ENCODE measurements at places on chromosomes 11 and 22.

DNA sequence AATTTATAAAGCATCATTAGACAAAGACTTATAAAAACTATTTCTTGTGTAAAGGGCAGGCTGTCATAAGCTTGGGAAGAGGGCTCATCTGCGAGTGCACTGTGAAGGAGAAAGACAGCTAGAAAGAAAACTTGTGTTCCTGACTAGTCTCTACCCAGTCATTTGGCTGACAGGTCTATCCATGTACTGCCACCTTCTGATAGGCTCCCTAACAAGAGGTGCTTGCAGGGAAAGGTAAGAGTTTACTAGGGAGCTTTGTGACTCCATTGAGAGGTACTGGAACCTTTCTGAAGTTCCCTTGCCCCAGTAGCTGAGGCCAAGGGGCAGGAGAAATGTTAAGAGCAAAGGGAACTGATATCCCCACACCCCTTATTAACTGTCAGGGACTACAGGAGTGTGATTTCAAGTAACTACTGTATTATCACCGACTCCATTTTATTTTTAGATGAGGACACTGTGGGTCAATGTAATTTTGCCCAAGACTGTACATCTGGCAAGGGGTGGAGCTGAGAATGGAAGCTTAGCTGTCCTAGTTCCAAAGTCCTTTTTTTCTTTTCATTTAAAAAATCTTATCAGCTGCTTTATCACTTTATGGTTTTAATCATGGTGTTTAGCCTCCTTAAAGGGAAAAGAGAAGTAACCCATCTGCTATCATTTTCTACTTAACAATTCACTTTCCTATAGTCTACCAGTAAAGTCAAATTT lies 129.4 kb downstream of the ARHGAP20 start:
- DNase-seq, result no peak

- DNase-seq, result no peak
These were observed 231.7 kb upstream of the NARS2 start for GRCh38 chr11:78806214-78807004.

GRCh38 chr11:109914038-109914437 lies 179.2 kb upstream of the ZC3H12C start:
- DNase-seq, result no peak

DNA sequence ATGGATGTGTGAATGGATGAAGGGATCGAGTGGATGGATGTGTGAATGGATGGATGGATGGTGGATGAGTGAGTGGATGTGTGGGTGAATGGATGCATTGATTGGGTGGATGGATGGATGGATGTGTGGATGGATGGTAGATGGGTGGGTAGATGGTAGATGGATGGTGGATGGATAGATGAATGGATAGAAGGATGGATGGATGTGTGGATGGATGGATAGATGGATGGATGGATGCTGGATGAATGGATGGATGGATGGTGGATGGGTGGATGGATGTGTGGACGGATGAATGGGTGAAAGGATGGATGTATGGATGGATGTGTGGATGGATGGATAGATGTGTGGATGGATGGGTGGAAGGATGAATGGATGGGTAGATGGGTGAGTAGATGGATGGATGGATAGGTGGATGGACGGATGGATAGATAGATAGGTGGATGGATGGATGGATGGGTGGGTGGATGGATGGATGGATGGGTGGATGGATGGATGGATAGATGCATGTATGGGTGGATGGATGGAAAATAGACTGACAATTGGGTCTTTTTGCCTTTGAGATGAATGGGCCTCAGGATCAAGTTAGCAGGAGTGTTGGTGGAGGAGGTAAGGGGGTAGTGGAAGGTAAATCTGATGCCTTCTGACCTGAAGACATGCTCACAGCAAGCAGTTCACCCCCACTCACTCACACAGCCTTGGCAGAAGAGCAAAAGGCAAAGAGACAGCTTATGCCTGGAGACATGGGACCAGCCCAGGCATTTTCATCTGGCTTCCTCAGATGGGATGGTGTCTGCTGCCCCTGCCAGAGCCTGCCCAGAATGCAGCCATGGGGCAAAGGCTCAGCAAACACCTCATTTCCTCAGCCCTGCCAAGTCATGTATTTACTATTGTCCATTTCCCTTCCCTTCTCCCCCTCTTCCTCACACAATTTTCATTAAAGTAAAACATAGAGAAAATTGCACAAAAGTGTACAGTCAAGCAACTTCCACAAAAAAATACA lies 8.0 kb upstream of the FADD start:
- no peak for DNase-seq

GRCh38 chr11:587546-587945 lies 11.3 kb downstream of the PHRF1 start:
- DNase-seq, result no peak

DNA sequence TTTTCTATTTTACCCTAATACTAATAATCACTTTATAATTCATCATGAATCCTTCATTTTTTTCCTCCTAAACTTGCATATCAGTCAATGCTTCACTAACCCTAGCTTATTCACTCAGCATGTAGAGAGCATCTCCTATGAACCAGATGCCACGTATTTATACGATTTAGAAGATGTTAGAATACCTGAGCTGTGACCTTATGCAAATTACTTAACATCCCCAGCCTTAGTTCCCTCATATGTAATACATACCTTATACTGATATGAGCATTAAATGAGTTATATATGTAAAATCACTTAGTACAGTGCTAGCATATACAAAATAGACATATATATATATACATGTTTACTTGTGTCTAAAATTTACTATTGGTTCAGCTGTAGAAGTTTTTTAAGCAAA lies 9.0 kb downstream of the FAM76B start:
- DNase-seq, result no peak

- DNase-seq, result no peak
These were observed 16.4 kb downstream of the CSNK2A3 start for GRCh38 chr11:11336664-11337063.

GRCh38 chr11:120681434-120682331 lies 170.1 kb downstream of the GRIK4 start:
- no peak for DNase-seq

DNA sequence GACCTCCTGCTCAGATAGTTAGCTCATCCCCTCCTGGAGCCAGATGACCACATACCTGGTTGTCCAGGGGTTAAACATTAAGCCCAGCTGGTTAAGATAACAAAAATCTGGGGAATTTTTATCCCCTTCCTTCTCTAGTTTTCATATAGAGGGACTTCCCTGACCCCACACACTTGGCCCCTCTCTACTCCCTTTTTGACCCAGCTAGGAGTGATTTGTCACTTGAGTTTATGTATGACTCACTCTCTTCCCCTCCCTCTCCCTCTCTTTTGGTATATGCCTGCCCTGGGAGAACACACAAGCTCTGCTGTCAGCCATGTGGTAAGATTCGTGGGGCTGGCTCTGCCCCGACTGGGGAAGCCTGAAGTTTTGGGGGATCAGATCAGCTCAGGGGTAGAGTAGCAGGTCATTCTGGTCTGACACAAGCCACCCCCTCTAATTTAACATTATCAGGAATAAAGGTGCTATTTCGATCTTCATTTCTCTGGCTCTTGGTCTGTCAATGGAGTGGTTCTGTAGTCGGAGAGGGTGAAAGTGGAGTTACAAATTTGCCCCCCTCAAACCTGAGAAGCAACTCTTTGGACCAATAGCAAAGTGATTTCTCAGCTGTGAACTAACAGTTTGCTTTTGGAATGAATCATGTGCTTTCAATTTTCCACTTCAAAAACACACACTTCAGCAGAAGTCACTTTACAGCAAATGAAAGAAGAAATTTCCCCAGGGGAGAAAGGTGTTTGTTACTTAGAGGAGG lies 415.3 kb upstream of the CADM1 start:
- no peak for DNase-seq

DNA sequence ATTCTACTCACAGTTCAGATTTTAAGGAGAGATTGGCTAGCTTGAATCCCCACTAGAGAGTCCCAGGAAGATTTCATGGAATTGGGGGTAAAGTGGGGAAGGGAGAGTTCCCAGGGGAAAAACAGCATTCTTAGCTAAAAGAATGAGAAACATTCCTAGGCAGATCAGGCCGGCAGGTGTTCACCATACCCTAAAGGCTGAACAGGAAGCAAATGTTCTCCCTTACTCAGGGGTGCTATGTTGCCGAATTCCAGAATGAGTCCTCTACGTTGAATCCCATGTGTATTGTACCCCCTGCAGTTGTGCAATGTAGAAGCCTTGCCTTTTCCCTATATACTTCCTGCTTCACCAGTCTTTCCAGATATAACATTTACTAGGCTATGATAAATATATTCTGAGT lies 135.2 kb upstream of the NCAM1 start:
- no peak for DNase-seq

- no peak for DNase-seq
These were observed 882 bp downstream of the CYB5R2 start for GRCh38 chr11:7672276-7672959.

DNA sequence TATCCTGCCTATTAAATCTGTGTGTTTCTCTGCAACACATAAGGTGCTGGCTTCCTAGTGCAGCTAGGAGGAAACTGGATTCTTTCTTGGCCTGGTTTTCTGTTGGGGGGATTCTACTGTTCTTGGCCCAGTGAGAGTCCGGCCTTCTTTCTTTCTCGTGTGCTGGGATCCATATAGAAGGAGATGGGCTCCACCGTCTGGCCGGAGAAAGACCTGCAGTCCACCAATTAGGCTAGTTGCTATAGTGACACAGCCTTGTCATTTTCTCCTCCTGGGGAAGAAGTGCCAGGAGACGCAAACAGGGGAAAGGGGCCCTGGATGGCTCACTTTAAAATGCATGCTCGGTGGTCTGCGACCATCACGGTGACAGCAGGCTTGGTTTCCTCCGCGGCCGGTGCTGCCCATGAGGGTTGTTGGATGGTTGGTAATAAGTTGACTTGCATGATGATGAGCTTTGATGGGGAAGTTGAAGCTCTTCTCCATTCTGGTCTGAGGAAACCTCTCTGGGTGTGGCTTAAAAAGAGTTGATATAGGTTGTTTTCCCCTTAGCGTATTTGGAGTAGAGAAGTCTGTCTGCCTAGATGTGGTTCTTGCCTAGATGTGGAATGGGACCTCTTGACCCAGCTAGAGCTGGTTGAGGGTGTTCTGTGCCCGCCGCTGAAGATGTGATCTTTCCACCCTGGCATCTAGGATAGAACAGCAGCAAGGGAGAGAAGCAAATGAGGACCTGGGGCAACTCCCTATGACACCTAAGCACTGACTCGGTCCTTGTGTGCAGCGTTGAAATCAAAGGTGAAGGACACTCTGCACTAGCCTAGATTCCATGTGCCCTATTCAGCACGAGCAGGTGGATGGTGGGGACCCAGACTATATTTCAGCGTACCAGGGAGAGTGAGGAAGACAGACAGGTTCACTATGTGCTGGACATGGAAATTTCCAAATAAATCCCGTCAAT lies 1335.0 kb downstream of the BRD1 start:
- no peak for DNase-seq

DNA sequence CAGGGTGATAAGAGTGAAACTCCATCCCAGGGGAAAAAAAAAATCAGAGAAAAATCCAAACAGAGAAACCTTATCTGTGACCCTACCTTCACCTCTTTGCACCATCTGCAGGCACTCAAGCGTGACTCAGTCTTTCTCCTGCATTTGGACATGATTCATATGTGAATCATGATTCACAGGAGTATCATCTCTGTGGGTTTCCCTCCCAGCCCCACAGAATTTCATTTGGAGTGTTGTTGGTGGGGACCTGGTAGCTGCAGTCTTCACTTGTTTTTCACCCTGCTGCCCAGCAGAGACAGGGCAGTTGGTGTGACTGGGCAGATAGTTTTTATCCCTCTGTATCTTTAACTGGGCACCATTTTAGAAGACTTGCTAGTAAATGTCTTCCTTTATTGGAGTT lies 75.7 kb downstream of the DEPDC5 start:
- peak; percentile 2 for DNase-seq

DNA sequence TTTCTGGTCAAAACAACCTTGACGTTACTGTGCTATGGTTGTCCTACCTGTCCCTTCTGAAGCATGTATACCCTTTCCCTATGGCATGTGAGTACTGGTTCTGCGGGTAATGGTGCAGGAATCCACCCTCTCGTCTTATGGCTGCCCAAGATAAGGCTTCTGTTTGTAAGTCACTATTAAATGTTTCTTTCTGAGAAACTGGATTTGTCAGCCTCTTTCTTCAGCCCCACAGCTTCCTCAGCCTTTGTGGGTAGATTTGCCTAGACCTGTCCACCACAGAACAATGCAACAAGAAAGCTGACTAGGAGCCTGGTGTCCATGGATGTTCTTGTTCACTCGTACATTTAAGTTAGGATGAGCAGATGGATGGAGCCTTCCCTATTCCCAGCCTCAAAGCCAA lies 14.4 kb downstream of the MMP7 start:
- no peak for DNase-seq

DNA sequence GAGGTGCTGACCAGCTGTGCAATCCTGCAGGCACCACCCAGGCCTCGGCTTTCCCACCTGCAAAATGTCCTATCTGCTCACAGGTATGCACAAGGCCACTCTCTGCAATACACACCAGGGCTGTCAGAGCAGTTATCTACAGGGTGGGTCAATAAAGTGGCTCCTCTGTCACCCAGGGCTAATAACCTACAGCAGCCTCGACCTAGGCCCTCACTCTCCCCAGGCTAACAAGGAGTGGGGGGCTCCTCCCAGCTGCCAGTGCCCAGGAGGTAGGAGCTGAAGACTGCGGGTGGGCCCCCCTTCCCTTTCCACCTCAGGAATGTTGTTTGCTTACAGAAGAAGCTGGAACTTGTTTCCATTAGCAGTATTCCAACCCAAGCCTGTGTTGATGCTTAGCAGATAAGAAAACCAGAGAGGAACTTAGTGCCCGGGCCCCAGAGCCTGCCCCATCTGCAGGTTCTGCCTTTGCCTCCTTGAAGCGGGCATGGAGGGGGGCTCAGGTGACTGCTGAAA lies 26.8 kb downstream of the MYH9 start:
- DNase-seq, result no peak

DNA sequence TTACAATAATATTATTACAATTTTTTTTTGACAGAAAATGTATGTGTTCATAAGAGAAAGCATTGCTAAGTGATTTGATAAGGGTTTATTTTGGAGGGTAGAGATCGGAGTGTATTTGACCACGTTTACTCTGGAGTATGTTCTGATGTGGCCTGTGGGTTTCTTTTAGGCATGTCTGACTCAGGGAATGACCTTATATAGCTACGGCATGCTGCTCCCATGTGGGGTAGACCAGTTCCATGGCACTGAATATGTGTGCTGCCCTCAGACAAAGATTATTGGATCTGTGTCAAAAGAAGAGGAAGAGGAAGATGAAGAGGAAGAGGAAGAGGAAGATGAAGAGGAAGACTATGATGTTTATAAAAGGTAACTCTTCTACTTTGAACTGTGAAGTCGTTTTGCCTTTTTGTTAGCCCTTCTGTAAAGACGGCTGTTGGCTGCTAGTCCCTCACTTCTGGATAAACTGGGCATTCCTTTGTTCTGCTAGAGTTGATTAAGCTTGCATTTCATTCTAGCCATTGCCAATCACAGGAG lies 38.1 kb upstream of the ST14 start:
- no peak for DNase-seq

- DNase-seq, result no peak
These were observed 26.9 kb downstream of the APOBEC3H start for GRCh38 chr22:39123751-39124581.

DNA sequence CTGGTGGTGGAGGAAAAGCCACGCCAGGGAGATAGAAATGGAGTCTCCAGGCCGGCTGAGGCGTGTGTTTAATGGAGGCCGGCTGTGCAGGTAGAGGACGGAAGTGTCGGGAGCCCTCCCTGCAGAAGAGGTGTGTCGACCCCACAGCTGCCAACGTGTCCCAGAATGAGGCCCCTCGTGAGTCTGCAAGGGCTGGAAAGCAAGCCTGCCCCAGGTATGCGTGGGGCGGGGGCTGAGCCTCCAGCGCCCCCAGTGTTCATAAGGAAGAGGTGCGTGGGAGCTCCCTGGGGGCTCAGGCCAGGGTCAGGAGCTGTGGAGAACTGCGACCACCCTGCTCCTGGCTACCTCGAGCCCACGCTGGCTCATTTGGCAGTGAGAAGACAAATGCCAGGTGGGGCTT lies 38.0 kb upstream of the JAM3 start:
- no peak for DNase-seq

GRCh38 chr11:103995896-103996295 lies 40.5 kb upstream of the DDI1 start:
- no peak for DNase-seq

Data from stimulated activated CD4-positive, alpha-beta T cell treated with anti-CD3 and anti-CD28 coated beads, Interleukin-1b, Interleukin-23, amount 100 ng/mL, for 4 hours (primary cell).